Heart left ventricle (tissue), 16 donors: ENCODE measurements at places on chromosomes 12 and 14.

DNA sequence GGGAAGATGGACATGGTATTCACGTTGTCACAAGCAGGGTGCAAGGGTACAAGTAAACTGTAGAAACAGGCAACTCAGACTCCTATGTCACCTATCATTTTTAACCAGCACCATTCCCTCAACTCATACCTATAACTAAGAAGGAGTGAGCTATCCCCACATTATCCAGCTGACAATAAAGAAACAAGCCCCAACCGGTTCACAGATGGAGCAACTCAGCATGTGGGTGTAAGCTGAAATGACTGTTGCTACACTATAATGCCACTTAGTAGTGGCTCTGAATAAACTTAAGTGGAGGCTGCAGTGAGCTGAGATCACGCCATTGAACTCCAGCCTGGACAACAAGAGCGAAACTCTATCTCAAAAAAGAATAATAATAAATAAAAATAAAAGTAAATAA lies 829.5 kb upstream of the MDGA2 start:
- DNase-seq = no peak
- no peaks in the 10 kb centered on the region for H3K27me3 ChIP-seq
- H3K4me3 ChIP-seq = no peak overlapping the region
- H3K36me3 ChIP-seq = no peaks in the 10 kb centered on the region
- no peaks in the 10 kb centered on the region for H3K4me1 ChIP-seq

- peaks cover 13% of the 10 kb centered on the region for H3K36me3 ChIP-seq
- peaks cover 36% of the 10 kb centered on the region for H3K4me1 ChIP-seq
- DNase-seq = no peak
- H3K4me3 ChIP-seq = no peak overlapping the region
Measured at GRCh38 chr14:75449036-75449435, 21.2 kb downstream of the JDP2 start.

DNA sequence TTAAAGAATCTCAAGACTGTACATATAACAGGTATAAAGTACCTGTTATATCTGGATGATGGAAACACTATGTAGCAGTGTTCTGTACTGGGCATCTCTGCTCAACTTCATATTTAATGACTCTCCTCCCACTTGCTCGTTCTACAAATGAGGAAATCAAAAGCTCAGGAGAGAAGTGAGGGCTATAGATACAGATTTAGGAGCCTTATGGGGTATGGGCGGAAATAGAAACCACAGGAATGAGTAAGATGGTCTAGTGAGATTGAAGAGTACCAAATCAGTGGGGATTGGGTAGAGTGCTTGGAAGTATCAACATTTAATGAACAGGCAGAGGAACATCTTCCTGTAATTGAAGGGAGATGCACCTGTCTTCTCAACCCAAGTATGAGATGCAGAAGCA lies 23.8 kb upstream of the POLR3B start:
- no peaks in the 10 kb centered on the region for H3K4me1 ChIP-seq
- DNase-seq = no peak
- H3K27ac ChIP-seq = no peak overlapping the region
- peaks cover 4% of the 10 kb centered on the region for H3K36me3 ChIP-seq
- H3K4me3 ChIP-seq = no peak overlapping the region

DNA sequence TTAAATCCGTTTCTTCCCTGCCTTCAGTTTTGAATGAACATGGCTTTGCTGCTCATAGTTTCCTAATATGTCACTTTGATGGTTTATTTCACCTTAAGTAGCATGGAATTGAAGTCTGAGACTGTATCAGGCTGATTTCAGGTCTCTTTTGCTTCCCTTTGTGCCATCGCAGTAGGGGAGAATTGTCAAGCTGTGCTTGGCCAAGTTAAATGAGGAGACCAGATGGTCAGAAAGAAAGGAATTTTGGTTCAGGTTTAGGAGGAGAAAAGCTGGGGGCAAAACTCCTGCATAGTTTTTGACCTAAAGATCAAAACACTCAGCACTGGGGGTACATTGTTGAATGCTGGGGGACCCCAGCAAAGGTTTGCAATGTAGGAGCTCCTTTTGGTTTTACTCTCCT lies 398.4 kb downstream of the NUAK1 start:
- H3K4me3 ChIP-seq = no peak overlapping the region
- peaks cover 53% of the 10 kb centered on the region for H3K4me1 ChIP-seq
- peak overlapping the region; percentile 61 for H3K27ac ChIP-seq

- H3K36me3 ChIP-seq = no peaks in the 10 kb centered on the region
- H3K27me3 ChIP-seq = peaks cover 2% of the 10 kb centered on the region
- no peaks in the 10 kb centered on the region for H3K4me1 ChIP-seq
- DNase-seq = no peak
Measured at GRCh38 chr12:131537267-131537958, 173.5 kb upstream of the SFSWAP start.

DNA sequence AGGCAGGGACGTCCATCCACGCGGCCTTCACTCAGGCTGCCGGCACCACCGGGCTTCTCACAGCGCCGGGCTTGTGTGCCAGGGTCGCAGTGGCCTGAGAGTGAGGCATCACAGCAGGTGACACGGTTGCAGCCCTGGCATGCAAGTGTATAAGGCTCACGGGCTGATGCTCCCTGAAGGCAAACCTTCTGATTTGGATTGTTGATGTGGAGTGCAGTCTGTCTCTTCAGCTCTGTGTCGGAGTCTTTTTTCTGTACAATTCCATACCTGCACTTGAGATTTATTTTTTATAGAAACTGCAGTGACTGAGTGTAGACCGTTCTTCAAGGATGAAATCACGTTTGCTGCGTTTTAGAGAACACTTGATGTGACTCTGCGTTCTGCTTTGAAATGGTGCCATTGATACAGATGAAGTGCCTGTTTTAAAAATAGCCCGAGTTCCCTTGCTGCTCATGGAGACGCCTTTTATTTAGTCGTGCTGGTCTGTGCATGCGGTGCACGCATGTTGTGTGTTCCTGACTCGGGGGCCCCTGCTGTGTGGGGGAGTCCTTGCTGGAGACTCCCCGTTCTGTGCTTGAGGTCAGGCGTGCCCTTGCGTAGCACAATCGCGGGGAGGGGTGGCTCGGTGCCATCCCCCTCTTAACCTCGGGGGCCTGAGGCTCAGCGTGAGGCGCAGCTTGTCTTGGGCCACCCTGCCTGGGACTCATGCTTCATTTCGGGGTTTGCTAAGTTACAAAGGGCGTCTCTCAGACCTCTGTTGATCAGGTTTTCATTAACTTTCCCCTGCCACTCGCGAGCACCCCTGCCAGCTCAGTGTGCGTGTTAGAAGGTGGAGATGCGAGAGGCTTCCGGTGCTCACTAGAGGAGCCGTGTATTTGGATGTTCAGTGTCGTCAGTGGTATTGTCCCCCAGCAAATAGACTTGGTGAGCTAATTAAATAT lies 21.6 kb upstream of the AMN start:
- no peak for DNase-seq
- H3K27ac ChIP-seq = no peak overlapping the region
- peaks cover 7% of the 10 kb centered on the region for H3K4me1 ChIP-seq
- H3K4me3 ChIP-seq = peak overlapping the region; percentile 2

GRCh38 chr12:132596016-132596415 lies 14.4 kb downstream of the LRCOL1 start:
- DNase-seq = peak; percentile 60
- peak overlapping the region; percentile 54 for H3K27ac ChIP-seq
- H3K36me3 ChIP-seq = no peaks in the 10 kb centered on the region
- peaks cover 30% of the 10 kb centered on the region for H3K4me1 ChIP-seq
- no peaks in the 10 kb centered on the region for H3K27me3 ChIP-seq
- no peak overlapping the region for H3K4me3 ChIP-seq

DNA sequence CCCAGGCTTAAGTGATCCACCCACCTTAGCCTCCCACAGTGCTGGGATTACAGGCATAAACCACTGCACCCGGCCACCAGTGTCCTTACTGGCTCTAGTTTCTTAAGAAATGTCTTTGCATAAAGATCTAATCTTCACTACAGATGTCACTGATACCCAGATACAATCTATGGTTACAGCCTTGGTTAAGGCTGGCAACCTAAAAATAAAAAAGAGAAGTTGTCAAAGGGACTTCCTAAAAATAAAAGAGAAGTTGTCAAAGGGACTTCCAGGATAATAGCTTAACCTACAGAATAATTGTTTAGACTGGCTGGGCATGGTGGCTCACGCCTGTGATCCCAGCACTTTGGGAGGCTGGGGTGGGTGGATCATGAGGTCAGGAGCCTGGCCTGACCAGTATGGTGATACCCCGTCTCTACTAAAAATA lies 27.6 kb downstream of the ETFBKMT start:
- H3K27ac ChIP-seq = no peak overlapping the region
- H3K36me3 ChIP-seq = peaks cover 4% of the 10 kb centered on the region
- no peaks in the 10 kb centered on the region for H3K27me3 ChIP-seq
- H3K4me1 ChIP-seq = no peaks in the 10 kb centered on the region

GRCh38 chr12:113130457-113131135 lies 5.0 kb downstream of the RASAL1 start:
- H3K4me3 ChIP-seq = no peak overlapping the region
- DNase-seq = no peak
- H3K27me3 ChIP-seq = peaks cover 25% of the 10 kb centered on the region
- H3K36me3 ChIP-seq = no peaks in the 10 kb centered on the region
- no peaks in the 10 kb centered on the region for H3K4me1 ChIP-seq

DNA sequence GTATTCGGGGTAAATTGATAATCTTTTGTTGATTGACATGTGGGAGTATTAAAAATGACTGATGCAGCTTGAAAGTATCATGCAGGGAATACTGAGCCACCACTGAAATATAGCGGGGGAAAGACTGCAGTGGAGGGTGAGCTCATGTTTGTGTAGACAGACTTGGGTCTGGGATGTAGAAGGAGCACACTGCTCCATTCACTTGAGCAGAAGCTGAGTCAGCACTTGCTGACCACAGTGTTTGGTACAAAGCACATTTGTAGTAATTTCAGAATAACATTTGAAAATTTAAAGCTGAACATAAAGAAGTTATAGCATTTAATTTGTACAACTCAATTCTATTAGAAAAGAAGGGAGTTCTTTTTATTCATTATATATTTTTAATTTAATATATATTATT lies 304.3 kb upstream of the PRICKLE1 start:
- no peak overlapping the region for H3K27ac ChIP-seq
- H3K4me1 ChIP-seq = no peaks in the 10 kb centered on the region
- H3K36me3 ChIP-seq = no peaks in the 10 kb centered on the region
- no peak for DNase-seq

- no peak overlapping the region for H3K27ac ChIP-seq
- no peaks in the 10 kb centered on the region for H3K27me3 ChIP-seq
- no peak for DNase-seq
Measured at GRCh38 chr12:56590237-56590830, 39.8 kb downstream of the BAZ2A start.

GRCh38 chr12:130137040-130138018 lies 24.9 kb upstream of the FZD10 start:
- H3K27me3 ChIP-seq = peaks cover 9% of the 10 kb centered on the region
- H3K4me1 ChIP-seq = no peaks in the 10 kb centered on the region
- H3K27ac ChIP-seq = no peak overlapping the region

- DNase-seq = peak; percentile 77
- H3K4me1 ChIP-seq = peaks cover 4% of the 10 kb centered on the region
- H3K4me3 ChIP-seq = no peak overlapping the region
- H3K36me3 ChIP-seq = peaks cover 3% of the 10 kb centered on the region
Measured at GRCh38 chr14:90545966-90546751, 149.3 kb downstream of the CALM1 start.

- H3K27ac ChIP-seq = no peak overlapping the region
- DNase-seq = no peak
- no peak overlapping the region for H3K4me3 ChIP-seq
- H3K4me1 ChIP-seq = no peaks in the 10 kb centered on the region
- no peaks in the 10 kb centered on the region for H3K27me3 ChIP-seq
Measured at GRCh38 chr12:129556082-129556481, 347.7 kb downstream of the TMEM132D start.

DNA sequence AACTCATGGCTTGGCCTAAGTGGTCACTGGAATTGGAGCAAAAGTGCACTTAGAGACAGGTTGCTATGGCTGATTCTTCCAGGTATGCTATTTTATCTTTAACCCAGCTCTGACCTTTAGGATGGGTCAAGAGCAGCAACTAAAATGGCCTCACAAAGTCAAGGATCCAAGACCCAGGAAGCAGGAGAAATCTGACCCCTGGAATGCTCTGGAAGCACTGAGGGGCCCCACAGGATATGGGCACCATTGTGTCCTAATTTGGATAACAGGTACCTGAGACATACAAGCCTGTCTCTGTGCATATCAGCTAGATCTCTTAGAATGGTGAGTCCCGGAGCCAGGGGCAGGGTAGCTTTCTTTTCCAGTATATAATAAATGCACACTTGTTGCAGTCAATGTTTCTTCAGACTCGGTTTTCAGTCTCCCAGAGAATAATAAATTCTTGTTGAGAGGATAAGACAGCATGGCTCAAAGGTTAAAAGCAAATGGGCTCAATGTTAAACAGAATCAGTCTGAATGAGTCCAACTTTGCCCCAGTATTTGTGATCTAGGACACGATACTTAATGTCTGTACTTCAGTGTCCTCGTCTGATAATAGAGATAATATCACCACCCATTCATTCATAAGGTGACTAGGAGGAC lies 29.3 kb upstream of the TMCC3 start:
- peaks cover 9% of the 10 kb centered on the region for H3K4me1 ChIP-seq
- no peak overlapping the region for H3K27ac ChIP-seq
- no peak for DNase-seq

- no peak overlapping the region for H3K4me3 ChIP-seq
- no peaks in the 10 kb centered on the region for H3K4me1 ChIP-seq
- no peak for DNase-seq
- H3K27ac ChIP-seq = no peak overlapping the region
- no peaks in the 10 kb centered on the region for H3K27me3 ChIP-seq
- H3K36me3 ChIP-seq = no peaks in the 10 kb centered on the region
Measured at GRCh38 chr14:101102875-101103274, 199.4 kb upstream of the RTL1 start.

- H3K36me3 ChIP-seq = no peaks in the 10 kb centered on the region
- H3K27ac ChIP-seq = no peak overlapping the region
- DNase-seq = peak; percentile 74
- H3K4me3 ChIP-seq = no peak overlapping the region
- no peaks in the 10 kb centered on the region for H3K27me3 ChIP-seq
Measured at GRCh38 chr12:16359512-16360491, 12.4 kb downstream of the MGST1 start.

DNA sequence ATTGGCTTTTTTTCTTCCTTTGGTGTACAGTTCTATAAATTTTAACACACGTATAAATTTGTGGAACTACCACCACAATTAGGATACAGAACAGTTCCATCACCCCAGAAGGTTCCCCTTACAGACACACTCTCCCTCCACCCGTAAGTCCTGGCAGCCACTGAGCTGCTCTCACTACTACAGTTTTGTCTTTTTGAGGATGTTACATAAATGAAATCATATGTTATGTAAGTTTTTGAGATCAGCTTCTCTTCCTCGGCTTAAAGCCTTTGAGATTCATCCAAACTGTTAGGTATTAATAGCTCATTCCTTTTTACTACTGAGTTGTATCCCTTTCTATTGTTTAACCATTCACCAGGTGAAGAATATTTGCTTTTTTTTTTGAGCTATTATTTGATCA lies 74.3 kb upstream of the SLC24A4 start:
- no peaks in the 10 kb centered on the region for H3K27me3 ChIP-seq
- H3K36me3 ChIP-seq = no peaks in the 10 kb centered on the region
- DNase-seq = no peak
- H3K4me3 ChIP-seq = no peak overlapping the region
- H3K4me1 ChIP-seq = no peaks in the 10 kb centered on the region

- peak overlapping the region; percentile 45 for H3K27ac ChIP-seq
- no peak for DNase-seq
- H3K36me3 ChIP-seq = no peaks in the 10 kb centered on the region
- no peaks in the 10 kb centered on the region for H3K27me3 ChIP-seq
- no peak overlapping the region for H3K4me3 ChIP-seq
Measured at GRCh38 chr12:75815756-75816155, 215.8 kb downstream of the PHLDA1 start.

GRCh38 chr14:99794151-99794780 lies 1.1 kb downstream of the EML1 start:
- H3K4me1 ChIP-seq = peaks cover 35% of the 10 kb centered on the region
- H3K27me3 ChIP-seq = no peaks in the 10 kb centered on the region
- no peak for DNase-seq
- no peaks in the 10 kb centered on the region for H3K36me3 ChIP-seq
